LoVo (cell line): ENCODE measurements at places on chromosomes 7 and 10.
A peak's percentile ranks its signal among the peaks of the same experiment; 100 is the strongest.

DNA sequence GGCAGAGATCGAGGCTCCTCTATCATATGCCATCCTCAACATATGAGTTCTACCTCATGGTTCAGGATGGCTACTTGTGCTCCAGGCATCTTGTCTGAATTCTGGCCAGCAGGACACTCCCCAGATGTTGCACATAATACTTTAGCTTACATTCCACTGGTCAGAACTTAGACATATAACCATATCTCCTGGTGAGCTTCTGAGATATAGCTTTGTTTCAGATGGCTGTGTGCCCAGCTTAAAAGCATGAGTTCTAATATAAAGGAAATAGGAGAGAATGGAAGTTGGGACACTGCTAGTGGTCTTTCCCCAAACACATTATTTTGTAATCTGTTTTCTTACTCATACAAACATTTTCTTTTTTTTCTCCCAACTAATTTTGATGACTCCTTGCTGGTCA, 50.8 kb upstream of the IFRD1 start:
- no peak for DNase-seq

GRCh38 chr7:15925608-15926007, 239.1 kb upstream of the MEOX2 start:
- DNase-seq, result no peak

DNA sequence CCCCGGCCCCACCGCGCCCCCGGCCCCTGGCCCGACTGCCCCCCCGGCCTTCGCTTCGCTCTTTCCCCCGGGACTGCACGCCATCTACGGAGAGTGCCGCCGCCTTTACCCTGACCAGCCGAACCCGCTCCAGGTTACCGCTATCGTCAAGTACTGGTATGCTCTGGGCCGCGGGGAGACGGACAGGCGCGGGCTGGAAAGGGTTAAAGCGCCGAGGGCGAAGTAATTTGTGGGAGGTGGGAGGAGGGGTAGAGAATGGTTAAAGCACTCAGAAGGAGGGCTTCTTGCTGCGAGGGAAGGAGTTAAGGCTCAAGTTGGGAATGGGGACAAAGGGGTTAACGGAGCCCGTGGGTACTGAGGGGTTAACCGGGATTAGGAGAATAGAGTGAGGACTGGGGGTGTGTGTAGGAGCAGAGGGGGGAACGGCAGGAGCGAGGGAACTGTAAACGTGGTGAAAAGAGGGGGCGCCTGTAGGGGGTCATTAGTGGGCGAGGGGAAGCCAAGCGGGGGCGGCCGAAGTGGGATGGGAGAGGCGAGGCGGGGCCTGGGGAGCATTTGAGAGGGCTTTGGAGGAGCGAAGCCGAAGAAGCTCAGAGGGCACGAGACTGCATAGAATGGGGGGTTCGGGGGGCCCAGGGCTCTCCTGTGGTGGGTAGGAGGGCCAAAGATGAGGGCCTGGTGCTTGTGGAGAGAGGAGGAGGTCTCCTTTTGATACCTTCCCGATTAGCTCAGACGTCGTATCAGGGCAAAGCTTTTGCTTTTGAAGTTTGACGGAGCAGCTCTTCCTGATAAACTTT, 605 bp downstream of the SUFU start:
- no peak for DNase-seq

DNA sequence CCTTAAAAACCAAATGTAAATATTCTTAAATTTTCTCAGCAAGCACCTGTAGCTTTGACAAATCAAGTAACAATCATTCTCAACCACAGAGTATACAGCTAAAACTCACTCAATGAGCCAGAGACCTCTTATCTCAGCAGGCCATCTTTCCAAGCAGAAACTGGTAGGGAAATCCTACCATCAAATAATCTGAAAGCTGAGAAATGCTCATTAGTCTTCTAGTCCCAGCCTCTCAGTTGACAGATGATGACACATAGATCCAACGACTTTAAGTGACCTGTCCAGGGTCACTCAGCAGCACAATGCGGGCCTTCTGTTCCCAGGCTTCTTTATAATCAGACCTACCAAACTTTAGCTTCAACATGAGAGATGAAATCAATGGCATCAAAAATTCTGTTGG, 184.6 kb downstream of the SGMS1 start:
- DNase-seq, result no peak

- peak; percentile 50 for DNase-seq
These were observed 26.5 kb downstream of the ASNS start for GRCh38 chr7:97845622-97846203.

DNA sequence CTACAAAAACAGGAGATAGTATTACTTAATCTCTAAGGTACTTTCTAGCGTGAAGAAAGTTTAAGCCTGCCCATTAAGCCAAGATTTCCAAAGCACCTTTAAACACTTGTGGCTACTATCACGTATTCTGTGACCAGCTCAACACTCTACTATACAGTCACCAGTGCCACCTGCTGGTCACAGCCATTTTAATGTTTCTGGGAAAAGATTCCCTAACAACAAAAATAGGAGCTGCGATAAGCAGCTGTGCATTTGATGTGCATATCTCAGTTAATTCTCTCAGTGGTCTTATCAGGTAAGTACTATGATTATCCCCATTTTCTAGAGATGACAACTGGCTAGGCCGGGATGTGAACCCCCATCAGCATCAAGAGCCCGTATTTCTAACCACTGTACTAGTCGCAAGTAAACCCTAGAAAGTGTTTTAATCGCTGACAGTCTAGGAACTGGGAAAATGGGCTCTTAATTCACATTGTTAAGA, 860 bp downstream of the SEC31B start:
- DNase-seq, result peak; percentile 57

GRCh38 chr10:44752451-44753441, 158.4 kb upstream of the TMEM72 start:
- DNase-seq, result peak; percentile 41

DNA sequence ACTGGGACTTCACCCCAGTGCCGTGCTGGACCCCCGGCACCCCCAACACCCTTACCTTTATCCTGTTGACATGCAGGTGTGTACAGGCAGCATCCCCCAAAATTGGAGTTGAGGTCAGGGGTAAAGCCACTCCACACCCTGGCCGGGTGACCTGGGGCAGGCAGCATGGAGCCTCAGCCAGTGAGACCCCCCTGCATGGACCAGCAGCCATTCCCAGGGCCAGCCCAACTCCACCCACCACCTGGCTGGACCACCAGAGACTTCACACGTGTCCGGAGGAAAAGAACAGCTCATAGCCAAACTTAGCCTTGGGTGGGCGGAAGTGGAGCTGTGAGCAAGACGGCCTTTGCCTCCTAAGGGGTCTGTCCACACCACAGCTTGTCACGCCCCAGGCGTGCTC, 413.0 kb upstream of the FOXK1 start:
- DNase-seq, result no peak
